ENCODE measurements at places on chromosomes 12 and 14.

- peak; percentile 58 for DNase-seq
These were observed 20.0 kb downstream of the BORCS5 start for GRCh38 chr12:12376646-12377448.

GRCh38 chr12:104181313-104181712 is 34.3 kb upstream of the TXNRD1 start:
- DNase-seq = no peak

DNA sequence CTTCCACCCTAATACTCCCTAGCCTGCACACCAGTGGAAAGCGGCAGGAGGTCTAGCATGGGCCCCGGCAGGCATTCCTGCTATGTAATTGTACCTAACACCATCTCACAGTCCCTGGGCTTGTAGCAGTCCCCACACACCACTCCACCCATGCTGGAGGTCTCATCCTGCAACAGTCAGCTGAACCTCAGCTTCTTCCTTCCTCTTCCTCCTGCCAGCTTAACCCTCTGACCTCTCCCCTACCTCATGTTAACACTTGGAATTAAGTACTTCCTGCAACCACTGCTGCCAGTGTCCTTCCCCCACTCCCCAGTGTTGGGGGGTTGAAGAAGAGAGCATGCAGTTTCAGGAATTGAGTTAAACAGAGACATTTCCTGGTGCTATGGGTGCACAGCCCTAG is 7.6 kb downstream of the ADCY4 start:
- DNase-seq = peak; percentile 83

DNA sequence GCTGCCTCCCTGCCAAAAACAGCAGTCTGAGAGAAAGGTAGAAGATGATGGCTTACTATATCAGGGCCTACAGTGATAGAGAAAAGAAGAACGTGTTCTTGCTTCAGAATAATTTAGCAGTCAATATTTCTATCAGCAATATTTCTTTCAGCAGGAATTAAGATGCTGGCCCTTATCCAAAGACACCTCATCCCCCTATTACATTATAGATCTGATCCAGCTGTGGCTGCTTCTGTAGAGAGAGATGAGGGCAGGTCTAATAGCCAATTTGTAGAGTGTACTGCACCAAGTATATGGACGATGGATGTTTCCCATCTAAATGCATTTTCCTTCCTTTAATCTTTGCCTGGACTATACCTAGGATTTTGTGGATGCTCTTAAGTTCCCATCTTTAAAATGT is 451.7 kb downstream of the NPAS3 start:
- DNase-seq = no peak

- DNase-seq = no peak
These were observed 198.9 kb downstream of the RBM19 start for GRCh38 chr12:113766879-113767878.

GRCh38 chr14:81429028-81429427 is 28.9 kb upstream of the STON2 start:
- DNase-seq = no peak

GRCh38 chr12:131311764-131312163 is 358.1 kb downstream of the ADGRD1 start:
- DNase-seq = no peak

DNA sequence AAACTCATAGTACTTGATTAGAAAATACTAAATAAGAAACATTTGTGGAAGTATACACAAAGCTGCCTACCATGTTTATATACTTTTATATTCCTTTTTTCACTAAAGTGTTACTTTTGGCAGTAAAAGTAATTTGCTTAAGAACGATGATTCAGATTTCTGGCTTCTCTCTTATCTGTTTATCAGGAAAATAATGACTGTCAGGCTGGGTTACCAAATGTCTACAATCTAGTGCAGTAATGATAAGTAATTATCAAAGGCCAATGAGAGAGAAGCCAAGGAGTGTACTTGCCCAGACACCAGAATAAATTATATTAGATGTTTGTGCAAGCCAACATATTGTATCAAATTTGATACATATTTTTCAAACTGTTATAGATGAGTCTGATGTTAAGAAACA is 113.4 kb downstream of the RALGAPA1 start:
- no peak for DNase-seq

GRCh38 chr12:53107122-53107521 is 3.8 kb downstream of the SOAT2 start:
- DNase-seq = no peak

All from Kasumi-1 (cell line).